ENCODE measurements at places on chromosomes 2 and 18.

DNA sequence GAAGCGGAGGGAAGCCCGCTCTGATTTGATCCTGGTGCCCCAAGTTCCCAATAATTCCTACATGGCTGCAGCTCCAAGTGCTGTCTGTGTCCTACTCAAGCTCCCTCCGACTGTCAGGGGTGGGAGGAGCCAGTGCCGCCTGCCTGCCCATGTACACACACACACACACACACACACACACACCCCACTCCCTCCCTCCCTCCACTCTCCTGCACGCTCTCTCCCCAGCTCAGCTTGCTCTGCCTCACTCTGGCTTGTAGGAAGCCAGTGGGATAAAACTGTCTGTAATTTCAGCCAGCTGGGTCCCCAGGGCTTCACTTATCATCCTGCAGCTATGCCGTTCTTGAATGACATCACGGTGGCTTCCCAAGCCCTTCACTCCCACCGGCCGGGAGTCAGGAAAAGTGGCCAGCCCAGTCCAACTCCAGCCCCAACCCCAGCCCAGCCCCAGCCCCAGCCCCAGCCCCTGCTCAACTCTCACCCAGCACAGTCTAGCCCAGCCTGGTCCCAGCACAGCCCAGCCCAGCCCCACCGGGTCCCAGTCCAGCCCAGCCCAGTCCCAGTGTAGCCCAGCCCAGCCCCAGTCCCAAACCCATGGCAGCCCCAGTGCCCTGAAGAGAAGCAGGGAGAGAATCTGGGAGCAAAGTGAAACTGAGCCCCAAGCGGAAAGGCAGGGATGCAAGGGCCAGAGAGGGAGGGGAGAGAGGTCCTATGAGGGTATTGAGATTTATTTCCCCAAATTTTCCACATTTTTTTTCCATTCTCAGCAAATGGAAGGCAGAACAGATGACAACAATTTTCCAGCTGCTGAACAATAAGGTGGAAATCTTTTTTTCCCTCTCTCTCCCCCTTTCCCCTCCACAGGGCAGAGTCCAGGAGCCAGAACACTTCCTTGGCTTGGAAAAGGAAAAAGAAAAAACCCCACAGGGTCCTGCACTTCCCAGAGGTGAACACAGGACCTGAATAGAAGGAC lies 144.0 kb downstream of the TNS1 start:
- DNase-seq, result no peak

DNA sequence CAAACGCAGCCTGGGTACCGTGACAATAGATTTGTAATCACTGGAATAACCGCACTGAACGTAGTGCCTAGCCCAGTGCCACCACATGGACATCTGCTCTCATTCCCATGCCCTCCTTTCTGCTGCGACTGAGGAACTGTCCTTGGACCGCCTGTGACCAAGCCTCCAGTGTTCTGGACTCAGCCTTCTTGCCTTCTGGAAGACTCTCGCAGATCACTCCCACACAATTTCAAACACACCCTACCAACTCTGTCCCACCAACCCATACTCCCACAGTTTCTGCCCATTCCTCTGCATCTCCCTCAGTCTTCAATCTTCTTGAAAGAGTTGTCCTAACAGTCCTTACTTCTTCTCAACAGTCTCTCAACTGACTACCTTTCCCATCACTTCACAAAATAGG lies 2.1 kb downstream of the RNF149 start:
- DNase-seq, result no peak

GRCh38 chr2:58918141-58918540 lies 677.0 kb upstream of the FANCL start:
- DNase-seq, result no peak

- DNase-seq, result no peak
Measured at GRCh38 chr2:240840435-240841060, 20.5 kb upstream of the KIF1A start.

DNA sequence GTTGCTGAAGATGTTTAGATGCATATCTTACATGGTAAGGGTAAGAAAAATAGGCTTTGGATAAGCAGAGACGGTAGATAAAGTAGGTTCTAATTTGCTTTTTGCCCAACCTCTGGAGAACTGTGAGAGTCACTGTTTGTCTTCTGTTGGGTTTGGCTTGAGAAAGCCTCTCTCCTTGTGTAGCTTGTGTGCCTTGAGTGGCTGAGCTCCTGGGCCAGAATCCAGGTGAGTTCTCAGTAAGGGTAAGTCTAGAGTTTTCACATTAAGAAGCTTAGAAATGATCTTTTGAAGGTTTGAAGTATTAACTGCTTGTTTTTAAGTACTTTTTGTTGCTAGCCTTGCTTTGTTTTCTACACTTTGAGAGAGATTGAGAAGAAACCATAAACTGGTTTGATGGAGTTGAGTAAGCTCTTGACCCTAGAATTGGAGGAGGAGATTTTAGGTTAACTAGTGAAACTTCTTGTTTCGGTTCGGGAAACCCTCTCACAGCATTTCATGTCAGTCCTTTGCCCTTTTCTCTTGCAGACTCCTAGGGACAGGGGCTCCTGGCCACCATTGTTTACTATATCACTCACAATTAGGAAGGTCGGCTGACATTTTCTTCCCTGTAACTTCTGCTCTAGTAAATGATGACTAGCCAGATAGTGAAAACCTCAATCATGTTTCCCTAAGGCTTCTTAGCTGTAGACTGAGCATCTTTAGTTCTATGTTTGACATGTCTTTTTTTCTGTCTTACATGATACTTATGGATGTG lies 26.0 kb downstream of the MAP4K4 start:
- no peak for DNase-seq

DNA sequence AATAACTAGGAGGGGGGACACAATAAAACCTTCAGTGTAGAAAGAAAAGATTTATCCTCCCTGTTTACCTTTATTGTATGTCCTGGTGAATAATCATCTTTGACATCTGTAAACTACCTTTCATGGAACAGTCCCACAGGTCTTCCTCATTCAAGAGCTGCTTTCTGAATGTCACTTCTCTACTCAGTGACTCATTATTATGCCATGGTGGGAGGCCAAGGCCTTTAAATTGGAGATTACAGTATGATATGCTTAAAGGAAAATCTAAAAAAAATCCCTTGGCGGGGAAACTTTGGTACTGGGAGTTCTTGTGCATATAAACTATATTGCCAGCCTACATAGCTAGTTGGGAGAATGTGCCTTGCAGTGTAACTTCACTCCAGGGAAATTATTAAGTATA lies 713.0 kb downstream of the TDRD15 start:
- DNase-seq, result no peak

Data from activated CD8-positive, alpha-beta memory T cell treated with anti-CD3 and anti-CD28 coated beads for 4 hours (primary cell).